ENCODE measurements at places on chromosomes 2 and 18.

DNA sequence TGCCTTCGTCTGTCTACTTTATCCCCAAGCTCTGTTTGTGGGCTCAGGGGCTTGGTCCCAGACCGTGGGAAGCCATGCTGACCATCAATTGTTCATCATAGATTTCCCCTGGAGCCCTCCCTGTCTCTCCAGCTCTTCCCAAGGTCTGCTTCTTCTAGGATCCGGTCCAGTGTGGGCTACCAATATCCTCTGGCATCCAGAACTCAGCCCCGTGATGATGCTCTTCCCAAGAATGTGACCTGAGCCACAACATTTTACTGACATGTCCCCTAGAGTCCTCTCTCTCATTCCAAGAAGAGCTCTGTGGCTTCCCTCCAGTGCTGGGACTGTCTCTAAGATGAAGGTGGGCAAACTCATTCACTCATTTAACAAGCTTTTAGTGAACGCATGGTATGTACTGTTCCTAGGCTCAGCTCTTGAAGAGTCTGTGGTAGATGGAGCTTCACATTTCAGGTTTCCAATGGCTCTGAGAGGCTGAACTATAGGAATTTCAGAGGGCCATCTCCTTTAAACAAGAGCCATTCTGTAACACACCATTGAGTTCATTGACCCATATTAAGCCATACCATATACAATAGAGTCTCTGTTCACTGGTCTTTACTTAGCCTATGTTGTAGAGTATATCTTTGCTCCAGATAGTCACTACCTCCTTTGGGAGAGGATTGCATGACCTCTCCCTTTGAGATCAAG is 142.0 kb upstream of the APCDD1 start:
- DNase-seq: no peak

DNA sequence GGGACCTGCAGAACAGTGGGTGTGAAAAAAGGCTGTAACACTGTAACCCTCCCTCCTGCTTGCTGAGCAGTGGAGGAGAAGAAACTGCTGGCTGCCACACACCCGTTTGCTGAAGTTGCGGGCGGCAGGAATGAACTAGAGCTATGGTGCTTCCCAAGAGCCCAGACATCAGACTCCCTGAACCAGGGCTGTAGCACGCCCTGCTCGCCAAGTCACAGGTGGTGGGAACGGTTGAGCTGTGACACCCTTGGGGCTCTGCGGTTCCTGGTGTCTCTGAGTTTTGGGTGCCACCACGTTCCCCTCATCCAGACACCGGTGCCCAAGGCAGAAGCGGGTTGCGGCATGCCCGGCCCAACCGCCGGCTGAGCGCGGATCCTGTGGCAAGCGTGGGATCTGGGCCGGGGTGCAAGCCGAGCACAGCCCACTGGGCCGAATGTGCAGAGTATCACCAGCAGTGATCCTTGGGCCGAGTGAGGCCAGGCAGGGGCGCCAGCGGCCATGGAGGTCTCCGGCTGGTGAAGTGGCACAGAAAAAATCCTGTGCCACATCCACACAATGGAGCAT is 15.0 kb upstream of the ADI1 start:
- no peak for DNase-seq

- DNase-seq: no peak
Measured at GRCh38 chr2:45497355-45497754, 113.7 kb downstream of the SRBD1 start.

DNA sequence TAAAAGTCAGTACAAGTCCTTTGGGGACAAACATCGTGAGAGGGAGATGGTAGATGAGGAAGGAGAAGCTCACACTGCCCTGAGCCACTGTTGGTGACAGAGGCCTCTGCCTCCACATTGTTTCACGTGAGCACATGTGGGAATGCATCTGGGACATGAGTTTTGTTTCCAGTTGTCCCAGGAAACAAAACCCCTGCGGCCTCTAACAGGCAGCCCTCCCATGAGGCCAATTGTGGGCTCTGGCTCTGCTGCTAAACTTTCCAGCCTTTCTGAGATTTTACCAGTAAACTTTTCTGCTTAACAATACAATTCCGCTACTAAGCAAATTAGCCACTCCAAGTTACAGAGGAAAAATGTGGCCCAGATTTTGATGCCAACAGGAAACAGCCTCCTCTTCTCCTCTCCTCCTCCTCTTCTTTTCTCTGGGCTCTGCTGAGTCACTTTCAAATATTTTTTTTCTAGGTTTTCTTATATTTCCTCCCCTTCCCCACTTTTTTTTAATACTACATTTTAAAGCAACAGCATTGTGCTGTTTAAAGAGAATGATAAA is 23.4 kb upstream of the LRRC30 start:
- DNase-seq: no peak

DNA sequence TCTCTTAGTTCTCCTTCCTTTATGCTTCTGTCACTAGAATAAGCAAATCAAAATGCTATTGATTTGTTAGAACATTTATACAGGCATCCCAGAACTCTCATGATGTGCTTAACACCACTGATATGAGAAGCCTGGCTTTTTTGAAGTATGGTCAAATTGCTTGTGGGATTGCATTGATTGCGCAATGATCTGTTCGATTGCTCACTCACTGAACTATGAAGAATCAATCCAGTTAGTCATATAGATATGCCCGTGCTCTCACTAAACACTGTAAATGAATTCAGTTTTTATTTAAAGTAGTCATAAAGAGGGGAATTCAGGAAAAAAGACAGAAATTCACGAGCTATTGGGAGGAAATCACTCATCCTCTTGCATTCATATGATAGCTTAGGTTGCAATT is 1237.8 kb downstream of the SUCLG1 start:
- DNase-seq: no peak

DNA sequence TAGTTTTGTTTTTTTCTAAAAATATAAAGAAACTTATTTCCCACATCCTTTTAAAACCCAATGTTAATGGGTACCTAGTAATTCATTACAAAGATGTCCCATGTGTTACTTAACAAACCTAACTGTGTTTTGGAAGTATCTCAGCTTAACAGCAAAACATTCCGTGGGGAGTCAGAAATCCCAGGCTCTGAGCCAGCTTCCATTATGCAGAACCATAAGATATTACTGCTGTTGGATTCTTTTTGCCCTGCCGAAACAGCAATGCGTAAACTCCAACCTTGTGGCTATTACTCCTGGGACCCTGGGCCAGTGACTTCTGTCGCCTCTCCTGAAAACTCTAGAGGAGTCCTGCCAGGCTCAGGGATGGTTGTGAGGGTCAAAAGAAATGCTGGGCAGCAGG is 174.1 kb downstream of the UXS1 start:
- DNase-seq: no peak

DNA sequence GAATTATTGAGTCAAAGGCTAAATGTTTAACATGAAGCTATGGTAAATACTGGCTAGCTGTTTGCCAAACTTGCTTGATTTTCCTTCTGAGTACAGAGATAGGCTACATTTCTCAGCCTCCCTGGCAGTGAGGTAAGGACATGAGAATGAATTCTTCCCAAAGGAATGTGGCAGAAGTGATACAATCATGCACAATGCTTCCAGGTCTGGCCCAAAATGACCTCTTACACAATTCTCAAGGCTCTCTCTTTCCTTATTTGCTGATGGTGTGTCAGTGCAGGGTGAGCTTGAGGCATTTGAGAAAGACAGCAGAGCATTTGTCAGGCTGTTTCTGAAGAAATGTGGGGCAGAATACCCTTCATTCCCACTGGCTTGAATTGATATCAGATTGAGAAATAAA is 95.6 kb upstream of the NABP1 start:
- no peak for DNase-seq

DNA sequence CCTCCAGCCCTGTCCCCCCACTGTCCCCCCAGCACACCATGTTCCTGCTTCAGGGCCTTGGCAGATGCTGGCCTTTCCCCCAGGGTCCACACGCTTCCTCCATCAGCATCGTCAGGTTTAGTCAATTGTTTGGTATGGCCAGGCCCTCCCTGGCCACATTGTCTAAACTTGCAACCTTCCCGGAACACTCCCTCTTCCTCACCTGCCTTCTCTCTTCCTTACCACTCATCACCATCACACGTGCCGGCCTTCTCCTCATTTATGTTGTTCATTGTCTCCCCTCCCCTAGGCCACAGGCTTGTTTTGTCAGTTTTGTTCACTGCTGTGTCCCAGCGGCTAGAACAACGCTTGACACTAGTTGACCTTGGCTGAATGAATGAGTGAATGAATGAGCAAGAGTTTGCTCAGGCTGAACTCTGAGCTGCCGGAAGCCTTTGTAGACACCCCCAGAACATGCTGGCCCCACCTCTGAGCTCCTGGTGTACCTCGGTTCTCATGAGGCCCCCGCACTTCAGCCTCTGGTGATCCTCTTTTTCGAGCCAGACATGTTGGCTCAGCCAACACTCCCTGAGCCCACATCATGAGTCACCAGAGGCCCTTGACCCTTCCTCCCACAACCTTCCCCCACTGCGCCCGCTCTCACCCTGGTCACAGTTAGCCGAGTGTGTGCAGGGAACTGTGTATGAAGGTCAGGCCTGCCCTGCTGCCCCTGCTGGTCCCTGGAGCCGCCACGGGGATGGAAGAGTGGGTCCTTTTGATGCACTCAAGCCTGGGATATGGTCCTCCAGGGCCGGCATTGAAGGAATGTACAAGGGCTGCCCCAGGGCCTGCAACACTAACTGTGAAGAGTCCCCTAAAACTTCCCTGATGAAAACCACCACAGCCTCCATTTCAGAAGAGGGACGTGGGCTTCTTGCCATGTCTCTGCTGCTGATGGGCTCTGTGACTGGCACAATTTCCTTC is 57.5 kb downstream of the HS1BP3 start:
- no peak for DNase-seq

GRCh38 chr2:165544897-165545296 is 75.4 kb downstream of the CSRNP3 start:
- no peak for DNase-seq

- peak; percentile 72 for DNase-seq
Measured at GRCh38 chr2:11344956-11345677, 681 bp upstream of the ROCK2 start.

GRCh38 chr2:9770308-9771100 is 72.8 kb upstream of the TAF1B start:
- DNase-seq: no peak

GRCh38 chr2:230453006-230453405 is 37.0 kb downstream of the SP100 start:
- no peak for DNase-seq

DNA sequence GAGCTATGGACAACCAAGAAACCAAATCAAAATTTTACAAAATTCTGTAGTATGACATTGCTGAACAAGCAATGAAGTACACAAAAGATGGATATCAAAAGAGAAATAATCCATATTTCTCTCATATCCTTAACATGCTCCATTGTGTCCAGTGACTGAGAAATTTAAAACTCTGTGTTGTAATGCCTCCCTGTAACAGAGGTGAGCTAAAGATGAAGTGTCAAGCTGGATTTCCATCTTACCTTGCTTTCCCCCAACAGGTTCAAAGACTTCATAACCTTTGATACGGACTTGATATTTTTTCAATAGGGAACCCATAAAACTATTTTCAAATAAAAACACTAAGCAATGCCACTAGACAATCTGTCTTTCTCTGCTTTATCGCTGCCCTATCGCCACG is 95.7 kb upstream of the SERTAD2 start:
- no peak for DNase-seq

DNA sequence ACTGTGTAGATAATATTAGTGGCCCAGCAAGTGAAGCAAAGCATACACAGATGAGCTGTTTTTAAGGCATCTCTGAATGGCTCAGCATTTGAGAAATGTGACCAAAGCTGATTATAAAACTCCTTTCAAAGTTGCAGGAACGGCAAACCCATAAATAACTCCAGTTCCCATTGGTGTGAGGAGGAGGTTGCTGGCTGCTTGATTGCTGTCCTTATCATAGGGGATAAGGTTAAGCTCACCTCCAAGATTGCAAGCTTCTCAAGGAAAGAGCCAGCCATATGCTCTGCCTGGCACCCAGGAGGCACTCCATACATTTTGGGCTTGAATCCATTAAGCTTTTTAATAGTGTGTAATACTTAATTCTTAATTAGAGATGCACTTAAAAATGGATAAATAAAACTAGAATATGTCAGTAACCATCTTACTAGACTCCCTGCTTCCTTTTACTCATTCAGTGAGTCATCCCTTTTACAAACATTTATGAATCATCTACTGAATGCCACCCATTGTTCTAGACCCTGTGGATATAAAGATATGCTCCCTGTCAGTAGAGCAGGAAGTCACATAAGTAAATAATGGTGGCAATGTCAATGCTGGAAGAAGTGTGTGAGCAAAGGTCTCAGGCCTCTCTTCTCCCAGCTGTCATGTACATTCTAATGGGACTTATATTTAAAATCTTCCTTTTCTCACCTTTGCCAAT is 99.3 kb downstream of the SPATS2L start:
- peak; percentile 41 for DNase-seq

GRCh38 chr2:43239981-43240765 is 13.8 kb upstream of the ZFP36L2 start:
- DNase-seq: no peak

GRCh38 chr2:220273082-220273481 is 645.7 kb downstream of the SLC4A3 start:
- DNase-seq: no peak

GRCh38 chr2:223744580-223744979 is 92.8 kb downstream of the AP1S3 start:
- no peak for DNase-seq

DNA sequence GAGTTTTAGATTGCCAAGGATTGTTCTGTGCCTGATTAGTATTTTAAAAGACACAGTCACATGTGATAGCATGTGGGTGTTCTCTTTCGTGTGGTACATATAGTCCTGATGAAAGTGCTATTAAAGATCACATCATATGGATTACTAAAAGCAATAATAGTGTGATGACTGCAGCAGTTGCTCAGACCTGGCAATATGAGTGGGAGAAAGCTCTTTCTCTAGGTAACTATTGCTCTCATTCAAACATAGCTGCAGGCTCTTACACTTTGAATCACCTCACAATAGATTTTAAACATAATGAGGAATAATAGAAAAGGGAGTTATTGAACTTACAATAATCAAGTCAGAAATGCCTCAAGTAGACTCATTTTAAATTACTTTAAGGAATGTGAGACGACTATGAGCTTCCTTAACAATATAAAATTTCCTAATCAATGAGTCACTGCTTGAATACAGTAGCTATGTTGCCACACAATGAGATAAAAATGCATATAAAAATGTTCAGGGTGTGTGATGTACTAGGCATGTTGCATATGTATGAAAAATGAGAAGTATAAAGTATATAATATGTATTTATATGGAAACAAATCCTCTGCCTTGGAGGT is 452.1 kb downstream of the TMX3 start:
- no peak for DNase-seq
